CD4-positive, alpha-beta T cell treated with Interferon alpha-2 for 1 hour (primary cell): ENCODE measurements at places on chromosomes 1 and 21.

DNA sequence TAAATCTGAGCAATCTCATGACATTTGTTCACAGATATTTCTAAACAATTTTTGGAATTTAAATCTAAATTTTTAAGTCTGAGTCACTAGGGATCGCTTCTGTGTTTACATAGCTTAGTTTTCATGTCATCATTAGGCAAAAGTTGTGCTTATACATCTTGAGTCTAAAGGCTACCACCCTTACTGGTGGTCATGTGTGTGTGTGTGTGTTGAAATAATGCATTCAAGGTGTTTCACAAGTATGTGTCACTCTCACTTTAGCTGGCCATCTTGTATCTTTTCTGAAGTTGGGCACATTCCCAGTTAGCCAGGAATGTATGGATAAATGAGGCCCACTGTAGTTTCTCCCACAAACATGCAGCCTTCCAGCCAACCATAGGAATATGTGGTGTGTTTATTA is 1162.5 kb upstream of the PRMT6 start:
- no peak for DNase-seq

GRCh38 chr1:34867415-34867814 is 7.9 kb upstream of the SMIM12 start:
- no peak for DNase-seq

- no peak for DNase-seq
Measured at GRCh38 chr1:28811369-28811765, 603 bp upstream of the OPRD1 start.

- DNase-seq: no peak
Measured at GRCh38 chr1:33741749-33742148, 122.1 kb upstream of the HMGB4 start.

GRCh38 chr1:92483610-92484471 is 2.9 kb downstream of the GFI1 start:
- no peak for DNase-seq

GRCh38 chr1:196659471-196659870 is 7.6 kb downstream of the CFH start:
- DNase-seq: no peak

- no peak for DNase-seq
Measured at GRCh38 chr1:183310753-183311479, 107.3 kb downstream of the NMNAT2 start.

- no peak for DNase-seq
Measured at GRCh38 chr21:45828580-45829570, 152.7 kb upstream of the COL6A1 start.

GRCh38 chr1:155858800-155859233 is 550 bp upstream of the SYT11 start:
- peak; percentile 27 for DNase-seq

GRCh38 chr1:58487002-58487401 is 59.5 kb downstream of the OMA1 start:
- no peak for DNase-seq

DNA sequence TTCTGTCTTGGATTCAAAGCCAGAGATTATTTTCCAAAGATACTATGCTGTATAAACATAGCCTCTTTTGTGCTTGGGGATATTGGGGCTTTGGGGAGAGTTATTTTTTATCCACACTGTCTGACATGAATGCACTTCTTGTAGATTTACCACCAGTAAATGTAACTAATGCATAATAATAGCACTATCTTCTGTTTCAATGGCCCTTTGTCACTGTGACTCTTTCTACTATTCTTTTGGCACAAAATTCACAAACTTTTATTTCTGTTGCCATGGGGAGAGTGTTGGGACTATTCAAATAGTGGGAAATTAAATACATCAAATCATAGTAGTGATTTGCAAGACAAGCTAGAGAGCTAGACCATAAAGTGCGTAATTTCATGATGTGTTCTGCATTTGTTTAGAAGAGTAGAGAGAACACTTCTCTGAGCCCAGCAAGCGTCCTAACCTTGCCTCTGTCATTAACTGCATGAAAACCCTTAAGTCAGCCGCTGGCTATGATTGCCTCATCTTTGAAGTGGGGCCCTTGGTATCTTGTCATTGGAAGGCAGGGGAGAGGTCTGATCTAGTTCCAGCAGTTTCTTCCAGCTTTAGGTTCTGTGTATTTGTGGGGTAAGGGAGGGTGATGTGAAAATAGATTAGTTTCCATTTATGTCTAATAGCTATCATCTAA is 154.4 kb downstream of the HHAT start:
- no peak for DNase-seq

DNA sequence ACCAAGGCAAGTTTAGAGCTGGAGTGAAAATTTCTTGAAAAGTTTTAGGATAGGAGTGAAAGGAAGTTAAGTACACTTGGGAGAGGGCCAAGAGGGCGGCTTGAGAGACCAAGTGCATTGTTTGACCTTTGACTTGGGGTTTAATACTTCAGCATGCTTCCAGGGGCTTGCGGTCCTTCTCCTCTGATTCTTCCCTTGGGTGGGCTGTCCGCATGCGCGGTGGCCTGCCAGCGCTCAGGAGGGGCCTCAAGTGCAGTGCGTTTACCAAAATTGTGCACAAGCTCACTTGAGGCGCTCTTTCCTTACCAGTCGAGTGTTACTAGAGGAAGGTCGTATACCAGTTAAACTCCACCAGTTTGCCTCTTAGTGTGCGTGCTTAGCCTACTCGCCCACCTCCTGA is 91.3 kb upstream of the LYST start:
- no peak for DNase-seq

DNA sequence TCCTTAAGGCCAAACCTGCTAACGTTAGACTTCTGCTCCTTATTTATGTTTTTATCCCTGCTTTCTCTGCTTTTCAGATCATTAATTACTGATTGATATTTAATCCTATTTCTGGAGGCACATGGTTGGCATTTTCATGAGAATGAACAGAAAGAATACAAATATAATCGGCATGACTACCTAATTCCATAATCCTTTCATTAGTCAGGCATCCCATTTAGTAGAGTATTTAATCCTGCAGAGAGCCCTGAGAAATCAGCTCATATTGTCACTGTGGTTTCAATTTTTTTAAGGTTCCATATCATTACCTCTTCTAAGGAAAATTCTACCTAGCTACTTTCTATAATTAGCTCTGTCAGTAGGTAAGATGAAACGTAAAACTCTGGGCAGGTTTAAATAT is 238.8 kb downstream of the NCAM2 start:
- no peak for DNase-seq

- DNase-seq: no peak
Measured at GRCh38 chr1:72434070-72434469, 151.7 kb upstream of the NEGR1 start.

GRCh38 chr1:89041119-89041641 is 18.5 kb upstream of the GBP3 start:
- no peak for DNase-seq

DNA sequence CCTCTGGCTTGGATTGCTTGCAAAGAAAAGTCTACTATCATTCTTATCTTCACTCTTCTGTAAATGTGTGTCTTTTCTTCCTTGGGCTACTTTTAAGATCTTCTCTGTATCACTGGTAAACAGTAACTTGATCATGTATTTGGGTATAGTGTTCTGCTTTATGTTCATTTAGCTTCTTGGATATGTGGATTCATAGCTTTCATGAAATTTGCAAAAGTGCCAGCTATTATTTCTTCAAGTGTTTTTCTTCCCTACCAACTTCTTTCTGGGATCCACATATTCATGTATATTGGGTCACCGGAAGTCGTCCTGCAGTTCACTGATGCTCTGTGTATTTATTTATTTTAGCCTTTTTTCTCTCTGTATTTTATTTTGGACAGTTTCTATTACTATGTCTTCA is 11.3 kb downstream of the SYNJ1 start:
- DNase-seq: no peak

DNA sequence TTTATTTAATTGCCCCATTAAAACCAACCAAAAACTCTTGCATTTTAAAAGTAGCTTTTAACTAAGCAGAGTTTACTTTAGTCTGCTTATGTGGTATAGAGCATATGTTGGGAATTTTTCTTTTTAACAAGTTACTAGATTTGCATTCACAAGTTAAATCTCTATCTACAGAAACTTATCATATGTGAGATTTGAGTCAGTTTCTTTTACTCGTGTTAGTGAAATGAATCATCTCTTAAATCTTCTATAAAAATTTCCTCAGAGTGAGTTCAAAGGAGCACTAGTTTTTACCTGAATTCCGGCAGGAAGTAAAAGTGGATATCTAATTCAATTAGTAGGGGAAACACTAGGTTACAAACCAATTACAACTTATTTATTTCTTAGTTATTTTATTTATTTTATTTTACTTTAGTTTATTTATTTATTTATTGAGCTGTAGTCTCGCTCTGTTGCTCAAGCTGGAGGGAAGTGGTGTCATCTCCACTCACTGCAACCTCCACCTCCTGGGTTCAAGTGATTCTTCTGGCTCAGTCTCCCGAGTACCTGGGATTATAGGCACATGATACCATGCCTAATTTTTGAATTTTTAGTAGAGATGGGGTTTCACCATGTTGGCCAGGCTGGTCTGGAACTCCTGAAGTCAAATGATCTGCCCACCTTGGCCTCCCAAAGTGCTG is 1609.6 kb upstream of the B3GALT2 start:
- DNase-seq: no peak

DNA sequence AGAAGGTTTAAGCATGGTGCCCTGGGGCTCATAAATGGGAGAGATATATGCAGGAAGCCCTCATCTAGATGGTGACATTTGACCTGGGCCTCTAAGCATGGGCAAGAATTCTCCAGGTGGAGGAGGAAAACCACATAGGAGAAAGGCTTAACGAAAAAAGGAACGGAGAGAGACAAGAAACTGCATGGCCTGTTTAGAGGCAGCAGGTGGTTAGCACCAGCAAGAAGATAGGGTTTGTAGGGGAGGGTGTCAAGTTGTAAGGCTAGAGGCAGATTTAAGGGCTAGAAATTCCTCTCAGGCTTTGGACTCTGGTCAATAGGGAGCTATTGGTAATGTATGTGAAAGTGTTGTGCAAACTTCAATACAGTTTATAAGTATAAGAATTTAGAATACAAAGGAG is 8.2 kb upstream of the MAPKAPK2 start:
- no peak for DNase-seq

DNA sequence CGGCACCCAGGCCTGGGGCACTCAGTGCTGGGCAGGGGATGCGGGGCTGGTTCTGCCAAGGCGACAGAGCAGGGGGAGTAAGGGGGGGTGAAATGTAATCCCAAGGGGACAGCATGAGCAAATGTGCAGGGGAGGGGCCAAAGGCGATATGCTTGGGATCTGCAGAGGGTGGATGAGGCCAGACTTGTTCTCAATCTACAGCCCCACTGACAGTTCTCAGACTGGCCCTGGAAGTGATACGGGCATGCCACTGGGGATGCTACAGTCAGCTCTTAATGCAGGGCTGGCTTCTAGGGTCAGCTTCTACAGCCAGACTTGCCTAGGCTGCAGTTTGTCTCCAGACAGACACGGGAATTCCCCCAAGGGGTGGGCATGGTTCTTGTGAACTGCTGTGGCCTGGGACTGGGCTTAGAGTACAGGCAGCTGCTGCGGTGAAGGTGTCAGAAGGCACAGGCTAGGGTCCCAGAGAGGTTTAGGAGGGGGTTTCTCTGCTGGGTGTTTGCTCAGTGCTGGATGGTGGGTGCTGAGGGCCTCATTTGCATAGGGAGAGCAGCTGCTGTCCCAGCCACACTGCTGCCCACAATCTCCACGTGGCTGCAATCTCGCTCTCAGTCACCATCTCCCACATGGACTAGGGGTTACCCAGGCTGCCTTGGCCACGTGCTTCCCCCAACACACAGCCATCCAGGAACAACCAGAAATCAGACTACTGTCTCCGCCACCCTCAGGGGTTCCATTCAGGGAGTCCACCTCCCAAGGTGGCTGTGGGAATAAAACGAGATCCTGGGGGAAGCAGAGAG is 190.1 kb downstream of the HIVEP3 start:
- DNase-seq: peak; percentile 67

GRCh38 chr1:176469450-176470010 is 6.6 kb downstream of the PAPPA2 start:
- DNase-seq: no peak
